T-helper 2 cell (primary cell): ENCODE measurements at places on chromosomes 4 and X.
A peak's percentile ranks its signal among the peaks of the same experiment; 100 is the strongest.

- no peak for DNase-seq
Observed at GRCh38 chr4:7242766-7243165, 50.4 kb downstream of the SORCS2 start.

DNA sequence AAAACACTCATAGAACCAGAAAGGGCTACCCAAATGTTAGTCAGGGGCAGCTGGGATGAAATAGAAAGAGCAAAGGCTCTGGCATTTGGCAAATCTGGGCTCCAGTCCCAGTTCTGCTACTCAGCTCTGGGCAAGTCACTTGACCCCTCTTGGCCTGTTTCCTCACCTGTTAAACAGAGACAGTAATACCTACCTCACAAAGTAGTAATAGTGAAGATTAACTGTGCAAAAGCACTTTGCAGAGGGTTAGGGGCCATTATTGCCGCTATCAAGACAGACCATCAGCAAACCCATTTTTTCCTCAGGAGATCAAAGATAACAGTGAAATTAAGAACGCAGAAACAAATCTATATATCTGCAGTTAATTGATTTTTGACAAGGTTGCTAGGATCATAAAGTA, 20.6 kb downstream of the ZBTB33 start:
- DNase-seq = no peak

- no peak for DNase-seq
Observed at GRCh38 chrX:25599061-25599460, 539.1 kb upstream of the MAGEB18 start.

GRCh38 chr4:84673475-84674240, 90.7 kb downstream of the CDS1 start:
- no peak for DNase-seq

DNA sequence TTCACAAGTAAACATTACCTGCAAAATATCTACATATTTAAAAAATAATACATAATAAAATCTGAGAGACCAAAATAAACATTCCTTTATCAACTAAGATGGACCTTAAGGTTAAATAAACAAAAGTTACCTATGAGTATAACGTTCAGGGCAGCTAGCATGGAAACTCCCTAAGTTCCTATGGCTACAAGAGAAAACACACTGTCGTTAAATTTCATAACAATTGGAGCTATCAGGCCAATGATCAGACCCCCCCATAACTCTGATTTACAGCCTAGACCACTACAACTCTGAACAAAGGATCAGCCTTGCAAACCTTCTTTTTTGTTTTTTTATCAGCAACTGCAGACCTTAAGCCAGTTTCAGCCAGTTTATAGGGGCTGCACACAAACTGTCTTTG, 1418.4 kb downstream of the PCDH18 start:
- DNase-seq = no peak

GRCh38 chr4:168711197-168712140, 214.6 kb downstream of the PALLD start:
- no peak for DNase-seq

- DNase-seq = no peak
Observed at GRCh38 chr4:135949931-135950330, 1582.4 kb downstream of the PCDH18 start.

- DNase-seq = peak; percentile 6
Observed at GRCh38 chr4:82201805-82202641, 171.8 kb downstream of the HNRNPD start.

DNA sequence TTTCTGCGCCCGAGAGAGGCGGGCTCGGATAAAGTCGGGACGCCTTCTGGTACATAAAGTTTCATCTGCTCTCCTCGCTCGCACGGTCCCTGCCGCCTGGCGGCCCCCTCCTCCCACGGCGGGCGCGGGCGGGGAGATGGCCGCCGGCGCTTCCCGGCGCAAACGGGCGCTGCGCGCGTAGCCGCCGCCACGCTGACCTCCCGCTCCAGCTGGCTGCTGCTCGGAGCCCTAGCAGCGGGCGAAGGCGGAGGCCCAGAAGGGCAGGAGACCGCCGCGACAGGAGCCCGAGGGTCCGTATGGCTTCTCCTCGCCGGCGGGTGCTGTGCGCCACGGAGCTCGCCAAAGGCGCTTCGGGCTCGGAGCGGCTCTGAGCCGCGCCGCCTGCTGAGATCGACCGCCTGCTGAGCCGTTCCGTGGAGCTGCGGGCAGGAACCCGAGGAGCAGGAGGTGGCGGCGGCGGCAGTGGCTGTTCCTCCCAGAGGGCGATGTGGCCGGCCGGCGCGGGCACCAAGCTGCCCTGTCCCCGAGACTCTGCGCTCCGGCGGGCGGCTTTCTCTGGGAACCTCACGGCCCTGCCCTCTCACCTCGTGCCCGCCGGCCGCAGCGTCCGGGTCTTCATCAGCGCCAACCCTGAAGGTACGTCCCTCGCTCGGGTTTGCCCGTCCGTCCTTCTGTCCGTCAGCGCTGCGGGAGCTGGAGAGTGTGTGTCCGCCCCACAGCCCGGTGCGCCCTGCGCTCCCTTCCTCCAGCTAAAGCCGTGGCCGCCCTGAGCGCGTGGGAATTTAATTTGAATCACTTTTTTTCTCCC, at the start of gene NWD2:
TSS of gene NWD2 (plus strand) at position 161 of the 808 bp plus-strand sequence. CDS start at position 486, 325 bp downstream.
- peak; percentile 24 for DNase-seq

- DNase-seq = no peak
Observed at GRCh38 chrX:137915466-137915865, 349.5 kb downstream of the ZIC3 start.

GRCh38 chrX:114508756-114509155, 75.1 kb upstream of the HTR2C start:
- DNase-seq = no peak

DNA sequence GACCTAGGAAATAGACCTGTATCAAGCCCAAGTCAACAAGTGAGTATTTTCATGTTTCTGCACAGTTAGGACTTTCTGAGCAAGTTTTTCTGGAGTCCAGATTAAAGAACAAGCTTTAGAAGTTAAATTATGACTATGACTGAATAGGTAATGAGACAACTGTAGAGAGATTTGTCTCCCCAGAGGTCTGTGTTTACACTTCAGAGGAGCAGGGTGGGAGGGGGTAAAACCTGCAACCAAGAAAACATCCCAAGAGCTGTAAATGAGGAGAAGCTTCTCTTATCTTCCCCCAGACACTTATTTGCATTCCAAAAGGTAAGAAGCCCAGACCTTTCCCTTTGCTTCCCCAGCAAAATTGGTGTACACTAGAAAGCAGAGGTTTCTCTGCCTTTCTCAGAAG, 22.1 kb upstream of the CEP135 start:
- DNase-seq = no peak

- DNase-seq = no peak
Observed at GRCh38 chrX:9980927-9981326, 13.8 kb downstream of the CLDN34 start.

DNA sequence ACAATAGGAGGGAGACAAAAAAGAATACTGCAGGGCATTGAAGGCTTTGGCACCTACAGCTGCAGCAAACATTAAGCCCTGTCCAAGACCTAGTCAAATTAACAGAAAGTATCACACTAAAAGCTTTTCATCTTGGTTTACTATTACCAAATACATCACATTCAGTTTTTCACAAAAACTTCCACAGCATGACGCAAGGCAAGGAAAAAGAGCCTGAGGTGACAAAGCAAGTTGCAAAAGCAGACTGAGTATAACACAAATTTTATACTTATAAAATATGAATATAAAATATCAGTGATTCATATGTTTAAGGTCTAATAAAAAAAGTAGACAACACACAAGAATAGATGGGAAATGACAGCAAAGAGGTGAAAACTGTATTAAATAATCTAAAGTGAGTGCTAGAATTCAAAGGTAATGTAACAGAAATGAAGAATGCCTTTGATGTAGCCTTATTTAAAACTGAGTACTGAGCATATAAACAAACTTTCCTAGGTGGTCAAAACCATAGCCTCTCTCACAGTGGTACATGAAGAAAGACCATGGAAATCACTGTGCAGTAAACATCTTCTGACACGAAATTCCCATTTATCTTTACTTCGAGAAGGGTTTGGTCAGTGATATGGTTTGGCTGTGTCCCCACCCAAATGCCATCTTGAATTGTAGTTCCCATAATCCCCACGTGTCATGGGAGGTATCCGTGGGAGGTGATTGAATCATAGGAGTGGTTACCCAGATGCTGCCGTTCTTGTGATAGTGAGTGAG, 27.7 kb upstream of the MAGEA11 start:
- no peak for DNase-seq

GRCh38 chr4:71828470-71828869, 44.6 kb upstream of the GC start:
- no peak for DNase-seq

DNA sequence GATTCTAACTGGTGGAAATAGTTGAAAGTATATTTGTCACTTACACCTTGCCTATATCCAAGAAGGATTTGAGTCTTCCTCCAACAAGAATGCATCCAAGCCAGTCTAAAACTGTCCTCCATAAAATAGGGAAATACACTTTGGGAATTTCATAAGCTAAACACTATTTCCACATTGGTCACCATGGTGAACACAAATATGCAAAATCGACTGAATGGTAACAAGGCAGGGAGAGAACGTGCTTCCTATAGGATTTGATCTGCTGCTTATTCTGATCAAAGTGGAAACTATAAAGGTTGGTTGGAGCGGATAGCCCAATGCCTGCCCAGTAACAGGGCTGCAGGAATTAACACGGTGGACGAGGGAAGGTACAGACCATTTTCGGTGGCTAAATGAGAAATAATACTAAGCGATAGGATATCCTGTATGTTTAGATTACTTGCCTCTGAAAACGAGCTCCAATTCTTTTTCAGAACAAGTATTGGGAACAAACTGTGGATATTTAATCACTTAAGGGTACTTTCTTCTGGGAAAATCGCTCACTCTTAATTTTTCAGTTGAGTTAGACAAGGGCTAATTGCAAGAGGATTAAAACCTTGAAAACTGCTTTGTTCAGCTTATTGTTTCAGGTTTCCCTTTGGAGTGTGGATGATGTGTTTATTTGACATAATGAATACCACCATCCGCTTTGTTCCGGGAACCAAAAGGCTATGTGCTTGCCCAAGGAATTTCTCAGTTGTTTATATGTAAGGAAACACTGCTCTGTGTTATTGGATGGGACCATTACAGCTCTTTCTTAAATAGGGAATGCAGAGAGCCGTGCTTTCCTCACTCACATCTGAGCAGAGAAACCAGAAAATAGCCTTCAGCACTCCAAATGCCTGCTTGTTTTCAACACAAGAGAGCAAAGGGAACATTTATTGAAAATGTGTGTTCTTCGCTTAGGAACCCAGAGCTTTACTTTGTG, 194.4 kb downstream of the CBR4 start:
- DNase-seq = no peak
